ENCODE measurements at places on chromosomes 5 and 9. TPM values are rescaled to one million over a fixed set of nuclear protein-coding genes. Genes with fewer than 3 reads are reported as not detected.
A peak's percentile ranks its signal among the peaks of the same experiment; 100 is the strongest.

GRCh38 chr5:19986031-19986619, 1.9 kb downstream of the CDH18 start:
- no peak for DNase-seq

- DNase-seq = peak; percentile 70
Observed at GRCh38 chr9:128607642-128608350, 48.9 kb downstream of the DYNC2I2 start.

Gene PSD2
- 0.66 TPM for total RNA-seq

GRCh38 chr5:121199216-121199999, 652.3 kb upstream of the FTMT start:
- no peak for DNase-seq

Gene FAXDC2
- total RNA-seq = 117 TPM

- DNase-seq = no peak
Observed at GRCh38 chr5:6747103-6747502, 33.9 kb downstream of the TENT4A start.

DNA sequence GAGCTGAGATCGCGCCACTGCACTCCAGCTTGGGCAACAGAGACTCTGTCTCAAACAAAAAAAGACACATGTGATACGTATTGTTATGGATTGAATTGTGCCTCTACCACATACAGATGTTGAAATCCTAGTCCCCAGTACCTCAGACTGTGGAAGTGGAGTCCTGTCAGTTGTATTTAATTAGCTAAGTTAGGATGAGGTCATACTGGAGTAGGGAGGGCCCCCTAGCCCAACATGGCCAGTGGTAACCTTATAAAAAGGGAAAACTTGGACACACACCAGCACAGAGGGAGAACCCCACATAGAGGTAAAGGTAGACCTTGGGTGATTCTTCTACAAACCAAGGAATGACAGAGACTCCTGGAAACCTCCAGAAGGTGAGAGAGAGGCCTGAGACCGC, 119.8 kb downstream of the GADD45G start:
- DNase-seq = no peak

Gene TAS2R1
- not detected for total RNA-seq

Gene GARNL3
- total RNA-seq = 44.8 TPM

- no peak for DNase-seq
Observed at GRCh38 chr5:118520771-118521415, 467.5 kb downstream of the DTWD2 start.

DNA sequence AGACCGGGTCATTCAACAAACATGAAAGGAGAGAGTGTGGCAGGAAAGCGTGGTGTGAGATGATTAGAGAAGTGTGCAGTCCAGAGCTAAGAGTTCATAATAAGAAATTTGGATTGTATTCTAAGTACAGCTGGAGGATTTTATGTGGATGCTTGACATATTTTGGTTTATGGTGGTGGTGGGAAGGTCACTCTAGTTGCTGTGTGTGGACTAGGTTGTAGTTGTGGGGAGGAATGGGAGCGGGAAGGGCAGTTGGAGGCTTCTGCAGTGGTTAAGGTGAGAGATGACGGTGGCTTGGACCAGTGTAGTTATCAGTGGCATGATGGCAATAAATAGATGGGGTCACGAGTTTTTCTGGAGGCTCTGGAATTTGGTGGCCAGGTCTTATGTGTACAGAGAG, 45.7 kb upstream of the GPR151 start:
- DNase-seq = no peak

Gene NR2F1-AS1
- total RNA-seq = 15.2 TPM

DNA sequence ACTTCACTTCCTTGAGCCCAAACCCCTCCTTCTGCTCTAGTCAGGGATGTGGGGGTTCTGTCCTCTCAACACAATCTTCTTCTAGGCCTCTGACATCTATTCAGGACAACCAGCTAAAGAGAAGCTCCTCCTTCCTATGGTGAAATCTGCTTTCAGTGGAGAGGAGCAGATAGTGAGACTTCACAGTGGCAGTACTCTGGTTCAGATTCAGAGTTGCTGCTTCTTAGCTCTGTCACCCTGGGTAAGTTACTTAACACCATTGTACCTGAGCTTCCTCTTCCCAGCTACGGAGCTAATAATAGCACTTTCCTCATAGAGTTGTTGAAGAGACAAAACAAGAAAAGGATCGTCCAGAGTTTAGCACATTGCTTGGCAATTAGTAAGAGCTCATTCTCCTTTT, 77.3 kb upstream of the LARP1 start:
- no peak for DNase-seq

DNA sequence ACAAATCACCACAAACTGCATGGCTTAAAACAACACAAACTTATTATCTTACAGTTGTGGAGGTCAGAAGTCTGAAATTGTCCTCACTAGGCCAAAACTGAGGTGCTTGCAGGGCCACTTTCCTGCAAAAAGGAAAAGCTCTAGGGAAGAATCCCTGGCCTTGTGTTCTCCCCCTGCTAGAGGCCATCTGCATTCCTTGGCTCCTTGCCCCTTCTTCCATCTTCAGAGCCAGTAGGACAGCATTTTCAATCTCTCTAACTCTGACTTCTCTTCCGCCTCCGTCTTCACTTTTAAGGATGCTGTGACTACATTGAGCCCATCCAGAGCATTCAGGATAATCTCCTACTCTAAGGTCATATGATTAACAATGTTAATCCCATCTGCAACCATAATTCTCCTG, 236.6 kb downstream of the CDK5RAP2 start:
- DNase-seq = no peak

- DNase-seq = peak; percentile 23
Observed at GRCh38 chr5:111781200-111781599, 24.2 kb upstream of the NREP start.

DNA sequence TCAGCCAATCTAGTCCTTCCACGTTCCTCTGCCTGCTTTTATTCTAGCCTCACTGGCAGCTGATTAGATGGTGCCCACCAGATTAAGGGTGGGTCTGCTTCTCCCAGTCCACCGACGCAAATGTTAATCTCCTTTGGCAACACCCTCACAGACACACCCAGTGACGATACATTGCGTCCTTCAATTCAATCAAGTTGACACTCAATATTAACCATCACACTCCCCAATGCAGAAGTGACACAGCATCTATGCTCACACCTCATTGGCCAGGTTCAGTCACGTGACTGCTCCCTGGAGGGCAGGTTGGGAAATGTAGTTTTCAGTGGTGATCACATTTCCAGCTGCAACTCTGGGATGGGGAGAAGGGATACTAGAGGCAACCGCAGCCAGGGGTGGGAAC, 13.0 kb downstream of the SUSD3 start:
- no peak for DNase-seq

Gene ABCA1
- 67.8 TPM for total RNA-seq

Gene ENC1
- 13.8 TPM for total RNA-seq

- no peak for DNase-seq
Observed at GRCh38 chr5:176629853-176630680, at the start of the genes EIF4E1B and SNCB. Gene EIF4E1B (plus strand): TSS chr5:176630675. CDS start chr5:176642788, 12,113 bp downstream. Gene SNCB (minus strand): TSS chr5:176630534. CDS start chr5:176629654, 880 bp downstream.

GRCh38 chr5:4359847-4360246, 764.2 kb downstream of the IRX1 start:
- DNase-seq = no peak

GRCh38 chr9:133788045-133788818, 50.1 kb upstream of the SARDH start:
- DNase-seq = no peak

GRCh38 chr9:108703429-108703828, 152.4 kb downstream of the ACTL7B start:
- no peak for DNase-seq

DNA sequence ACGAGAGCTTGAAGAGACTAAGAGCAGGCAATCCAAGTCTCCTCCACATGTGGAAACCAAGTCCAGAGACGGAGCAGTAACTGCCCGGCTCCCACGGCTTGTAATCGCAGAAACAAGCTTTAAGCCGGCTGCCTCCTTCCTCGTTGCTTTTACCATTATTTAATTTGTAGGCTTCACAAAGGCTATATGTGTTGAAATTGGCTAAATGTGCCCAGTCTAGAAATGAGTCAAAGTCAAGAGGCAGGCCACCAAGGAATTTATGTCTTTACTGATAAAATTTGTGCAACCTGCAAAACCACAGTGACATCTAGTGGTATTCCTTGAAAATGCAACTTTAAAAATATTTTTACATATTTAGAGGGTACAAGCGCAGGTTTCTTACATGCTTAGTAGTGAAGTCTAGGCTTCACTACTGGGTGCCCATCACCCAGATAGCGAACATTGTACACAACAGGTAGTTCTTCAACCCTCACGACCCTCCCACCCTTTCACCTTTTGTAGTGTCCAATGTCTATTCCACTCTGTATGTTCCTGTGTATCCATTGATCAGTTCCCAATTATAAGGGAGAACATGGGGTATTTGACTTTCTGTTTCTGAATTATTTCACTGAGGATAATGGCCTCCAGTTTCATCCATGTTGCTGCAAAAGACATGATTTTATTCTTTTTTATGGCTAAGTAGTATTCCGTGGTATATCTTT, 33.5 kb upstream of the EBF1 start:
- no peak for DNase-seq

DNA sequence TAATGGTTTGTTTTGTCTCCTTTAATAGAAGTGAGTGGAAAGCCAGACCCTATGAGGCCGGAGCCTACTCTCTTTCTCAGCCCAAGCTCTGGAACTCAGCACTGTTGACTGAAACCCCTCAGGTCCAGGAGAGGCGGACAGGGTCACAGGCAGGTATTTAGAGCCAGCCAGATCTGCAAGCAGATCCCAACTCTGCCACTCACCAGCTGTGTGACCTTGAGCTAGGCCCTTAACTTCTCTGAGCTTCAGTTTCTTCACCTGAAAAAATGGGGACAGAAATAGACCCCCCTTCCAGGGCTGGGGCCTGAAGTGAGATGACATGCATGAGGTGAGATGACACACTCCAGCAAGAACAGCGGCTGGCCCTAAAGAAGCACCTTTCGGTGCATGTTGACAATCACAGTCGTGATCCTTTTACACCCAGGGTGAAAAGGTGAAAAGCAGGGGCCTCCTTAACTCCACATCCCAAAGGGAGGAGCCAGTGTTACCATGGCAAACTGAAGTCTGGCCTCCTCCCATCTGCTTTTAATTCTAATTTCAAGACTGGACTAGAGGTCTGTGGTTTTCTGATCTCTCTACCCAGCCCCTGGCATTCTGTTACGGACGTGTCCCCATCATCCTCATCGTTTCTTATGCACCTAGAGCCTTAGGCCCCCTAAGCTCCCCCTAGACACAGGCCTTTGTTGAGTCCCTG, 27.2 kb downstream of the MORN5 start:
- no peak for DNase-seq

- no peak for DNase-seq
Observed at GRCh38 chr5:73445665-73446630, 2.6 kb downstream of the FOXD1 start.

Gene CENPH
- total RNA-seq = 6.1 TPM

Gene HCN1
- 0.33 TPM for total RNA-seq

DNA sequence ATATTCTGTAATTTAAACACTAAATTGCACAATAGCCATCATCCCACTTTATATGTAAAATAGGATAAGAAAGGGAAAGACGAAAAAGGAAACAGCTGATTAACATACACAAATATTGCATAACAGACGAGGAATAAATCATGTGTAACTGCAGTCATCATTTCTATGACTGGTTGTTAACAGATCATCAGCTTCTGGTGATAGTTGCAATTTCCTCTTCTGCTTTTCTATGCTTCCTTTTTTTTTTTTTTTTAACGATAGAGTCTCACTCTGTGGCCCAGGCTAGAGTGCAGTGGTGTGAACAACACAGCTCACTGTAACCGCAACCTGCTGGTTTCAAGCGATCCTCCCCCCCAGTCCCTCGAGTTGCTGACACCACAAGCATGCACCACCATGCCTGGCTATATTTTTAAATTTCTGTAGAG, 22.5 kb upstream of the JAKMIP2 start:
- no peak for DNase-seq

Gene LRRC19
- total RNA-seq = 0.66 TPM

GRCh38 chr5:76524868-76525267, 98.3 kb downstream of the F2RL2 start:
- DNase-seq = no peak

DNA sequence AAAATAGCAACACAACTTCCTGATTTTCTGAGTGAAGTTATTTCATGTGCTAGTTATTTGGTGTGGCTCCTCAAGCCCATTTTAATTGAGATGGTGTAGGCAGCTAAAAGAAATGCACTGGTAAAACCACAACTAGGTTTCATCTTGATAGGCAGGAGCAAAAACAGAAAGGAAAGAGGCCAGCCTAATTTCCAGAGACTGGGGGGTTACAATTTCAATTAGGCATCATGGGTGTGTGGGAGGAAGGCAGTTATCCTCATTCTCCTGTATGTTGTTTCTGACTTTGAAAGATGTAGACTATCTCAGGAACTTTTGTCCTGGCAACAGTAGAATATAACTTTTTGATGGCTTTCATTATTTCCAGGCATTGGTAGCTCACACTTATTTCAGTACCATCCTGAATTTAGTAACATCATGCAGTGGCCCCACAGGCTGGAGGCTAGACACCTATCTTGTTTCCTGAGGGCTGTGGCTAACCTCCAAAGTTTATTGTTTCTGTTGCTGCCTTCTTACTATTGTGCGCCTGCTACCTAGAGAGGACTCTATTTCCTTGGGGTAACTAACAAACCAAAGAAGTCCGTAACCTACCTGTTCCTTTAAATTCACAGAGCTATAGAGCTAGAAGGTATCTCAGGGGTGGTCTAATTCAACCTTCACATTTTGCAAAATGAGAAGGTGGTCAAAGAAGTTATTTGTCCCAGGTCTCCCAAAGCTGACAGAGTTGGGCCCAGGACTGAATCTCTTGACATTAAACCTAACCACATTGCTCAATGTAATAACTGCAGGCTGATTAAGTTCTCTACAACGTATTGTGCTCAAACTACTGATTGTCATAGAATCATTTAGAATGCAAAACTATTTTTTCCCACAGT, 42.4 kb downstream of the FYB1 start:
- DNase-seq = no peak

GRCh38 chr5:121967187-121967586, 5.4 kb downstream of the SRFBP1 start:
- DNase-seq = no peak

- DNase-seq = no peak
Observed at GRCh38 chr5:169393907-169394306, 93.0 kb upstream of the SLIT3 start.

- DNase-seq = no peak
Observed at GRCh38 chr9:88673886-88674285, 138.9 kb downstream of the NXNL2 start.

GRCh38 chr9:125854553-125855275, 107.5 kb downstream of the PBX3 start:
- no peak for DNase-seq

Gene MUSK
- total RNA-seq = not detected
